ENCODE measurements at places on chromosomes 7 and 10.
A peak's percentile ranks its signal among the peaks of the same experiment; 100 is the strongest.

- no peak for DNase-seq
These were observed 1260.9 kb upstream of the SORCS1 start for GRCh38 chr10:108425283-108425964.

- DNase-seq = no peak
These were observed 126.8 kb downstream of the ADRA2A start for GRCh38 chr10:111203615-111204014.

GRCh38 chr10:50419091-50419490 is 167.8 kb upstream of the ASAH2 start:
- DNase-seq = no peak

GRCh38 chr7:35256256-35257175 is 2.6 kb upstream of the TBX20 start:
- DNase-seq = no peak

GRCh38 chr7:74584160-74584954 is 73.2 kb upstream of the GTF2I start:
- DNase-seq = no peak

DNA sequence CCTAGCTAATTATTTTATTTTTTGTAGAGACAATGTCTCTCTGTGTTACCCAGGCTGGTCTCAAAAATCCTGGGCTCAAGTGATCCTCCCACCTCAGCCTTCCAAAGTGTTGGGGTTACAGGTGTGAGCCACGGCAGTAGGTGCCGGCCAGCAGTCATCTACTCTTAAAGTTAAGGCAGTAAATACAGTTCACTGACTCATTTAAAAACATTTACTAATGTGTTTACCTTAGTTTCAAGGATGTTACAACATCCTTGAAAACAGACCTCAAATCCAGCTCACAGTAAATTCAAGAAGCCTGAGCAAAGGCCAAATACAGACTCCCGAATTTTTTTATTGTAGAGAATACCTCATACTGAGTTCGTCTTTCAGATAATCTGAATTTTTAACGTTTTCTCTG is 29.6 kb upstream of the ABCB4 start:
- no peak for DNase-seq

- peak; percentile 65 for DNase-seq
These were observed at the start of gene CAMK2B for GRCh38 chr7:44325201-44325671. CAMK2B (minus strand) TSS chr7:44325594; CDS start chr7:44325421, 173 bp downstream.

GRCh38 chr7:289756-290553 is at the start of gene FOXL3:
FOXL3 (plus strand) TSS chr7:290170; CDS start chr7:290170, 0 bp downstream.
- no peak for DNase-seq

DNA sequence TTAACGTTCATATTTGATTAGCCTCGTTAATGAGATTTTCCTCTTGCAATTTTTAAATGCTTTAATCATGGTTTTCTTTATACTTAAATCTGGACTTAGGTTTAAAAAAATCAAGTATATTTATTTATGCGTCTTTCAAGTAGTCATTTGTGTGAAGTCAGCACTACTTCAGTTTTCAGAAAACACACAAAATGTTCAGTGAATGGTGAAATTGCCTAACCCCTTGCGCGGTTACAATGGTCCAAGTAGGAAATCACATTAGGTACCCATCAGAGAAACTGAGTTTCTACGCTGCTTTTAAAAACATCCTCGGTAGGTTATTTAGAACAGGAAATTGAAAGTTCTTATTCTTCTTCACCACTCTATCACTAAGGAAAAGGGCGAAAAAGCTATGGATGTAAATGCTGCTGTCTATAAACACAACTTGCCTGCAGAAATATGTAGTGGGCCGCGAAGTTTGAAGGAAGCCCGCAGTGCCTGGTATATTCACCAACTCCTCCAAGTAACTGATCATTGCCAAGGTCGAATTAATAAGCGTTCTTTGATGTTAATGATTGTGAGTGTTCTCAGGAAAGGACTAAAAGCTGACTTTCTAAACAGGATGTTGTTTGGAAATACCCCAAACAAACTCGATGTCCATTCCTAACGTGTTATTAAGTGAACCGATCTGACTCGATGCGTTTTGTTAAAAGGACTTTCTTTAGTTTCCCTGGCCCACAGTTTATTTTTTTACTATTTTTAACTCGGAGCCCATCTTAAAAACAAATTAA is 1.0 kb downstream of the SYPL1 start:
- peak; percentile 33 for DNase-seq

GRCh38 chr7:17934094-17934493 is 6.2 kb downstream of the SNX13 start:
- DNase-seq = no peak

GRCh38 chr10:77005871-77006270 is 631.7 kb downstream of the KCNMA1 start:
- DNase-seq = no peak

DNA sequence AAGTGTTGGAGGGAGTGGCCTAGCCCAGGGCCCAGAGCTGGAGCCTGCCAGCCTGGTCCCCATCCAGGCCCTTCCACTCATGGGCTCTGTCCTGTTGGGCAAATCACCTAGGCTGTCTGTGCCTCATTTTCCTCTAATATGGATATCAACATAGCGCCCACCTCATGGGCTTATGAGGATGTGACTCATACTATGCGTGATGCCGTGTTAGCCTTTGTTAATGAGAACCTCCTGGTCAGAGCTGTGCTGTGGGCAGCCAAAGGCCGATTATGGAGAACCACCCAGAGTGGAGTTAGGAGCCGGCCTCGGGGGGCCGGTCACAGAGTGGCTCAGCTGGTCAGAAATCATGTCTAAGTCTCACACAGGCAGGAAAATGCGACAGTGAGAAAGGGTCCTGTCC is 306.4 kb downstream of the PAXIP1 start:
- DNase-seq = no peak

- no peak for DNase-seq
These were observed 48.2 kb downstream of the SMURF1 start for GRCh38 chr7:99095698-99096097.

GRCh38 chr10:73229567-73229966 is 17.5 kb downstream of the DNAJC9 start:
- no peak for DNase-seq

GRCh38 chr7:140200061-140200989 is 23.5 kb upstream of the KDM7A start:
- no peak for DNase-seq

GRCh38 chr10:63627881-63628296 is 106.7 kb downstream of the REEP3 start:
- no peak for DNase-seq

DNA sequence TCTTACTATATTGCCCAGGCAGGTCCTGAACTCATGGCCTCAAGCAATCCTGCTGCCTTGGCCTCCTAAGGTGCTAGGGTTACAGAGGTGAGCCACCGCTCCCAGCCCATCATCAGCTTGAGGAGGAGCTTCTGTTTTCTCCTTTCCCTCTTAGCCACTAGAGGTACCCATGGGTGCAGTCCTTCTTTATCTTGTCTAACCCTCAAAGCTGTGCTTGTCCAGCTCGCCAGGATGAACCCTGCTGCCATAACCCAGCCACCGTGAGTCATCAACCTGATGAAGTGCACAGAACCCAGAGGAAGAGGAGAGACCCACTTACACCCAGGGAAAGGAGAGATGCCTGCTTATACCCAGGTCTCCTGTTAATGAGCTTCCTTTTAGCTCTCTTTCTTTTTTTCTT is 133.4 kb downstream of the CUL2 start:
- DNase-seq = no peak

DNA sequence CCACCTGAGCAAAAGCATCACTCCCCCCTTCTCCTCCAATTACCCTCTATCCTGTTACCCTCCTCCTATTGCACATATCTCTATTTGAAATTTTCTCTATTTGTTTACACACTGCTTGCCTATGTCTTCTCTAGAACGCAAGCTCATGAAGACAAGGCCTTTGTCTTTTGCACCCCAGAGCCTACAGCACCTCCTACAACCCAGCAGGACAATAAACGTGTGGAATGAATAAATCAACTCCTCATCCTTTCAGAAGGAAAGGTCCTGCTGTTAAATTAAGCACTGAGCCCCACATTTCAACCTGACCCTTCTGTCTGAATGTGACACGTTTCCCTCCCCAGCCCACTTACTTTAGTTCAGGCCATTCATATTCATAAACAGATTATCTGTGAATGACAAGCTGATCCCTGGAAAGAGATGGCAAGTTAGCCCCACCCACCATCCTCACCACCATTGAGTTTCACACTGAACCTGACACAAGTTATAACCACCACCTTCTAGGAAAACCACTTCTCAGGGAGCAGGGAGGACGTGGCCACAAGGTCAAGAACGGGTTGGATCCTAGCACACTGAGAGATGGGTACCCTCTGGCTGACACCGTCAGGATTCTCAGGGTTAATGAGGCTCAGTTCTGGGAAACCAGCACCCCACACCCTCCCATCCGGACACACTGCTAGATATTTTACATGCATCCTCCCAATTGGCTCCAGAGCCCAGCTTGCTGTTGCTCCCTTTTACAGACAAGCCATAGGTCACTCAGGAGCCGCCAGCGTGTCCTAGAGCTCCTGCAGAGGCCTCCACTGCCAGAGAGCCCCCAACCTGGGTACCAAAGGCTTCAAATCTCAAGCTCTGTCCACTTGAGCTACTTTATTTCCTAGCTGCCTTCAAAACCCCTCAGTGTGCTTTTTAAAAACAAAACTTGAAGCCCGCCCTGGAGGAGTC is 934 bp downstream of the PRTFDC1 start:
- peak; percentile 61 for DNase-seq

DNA sequence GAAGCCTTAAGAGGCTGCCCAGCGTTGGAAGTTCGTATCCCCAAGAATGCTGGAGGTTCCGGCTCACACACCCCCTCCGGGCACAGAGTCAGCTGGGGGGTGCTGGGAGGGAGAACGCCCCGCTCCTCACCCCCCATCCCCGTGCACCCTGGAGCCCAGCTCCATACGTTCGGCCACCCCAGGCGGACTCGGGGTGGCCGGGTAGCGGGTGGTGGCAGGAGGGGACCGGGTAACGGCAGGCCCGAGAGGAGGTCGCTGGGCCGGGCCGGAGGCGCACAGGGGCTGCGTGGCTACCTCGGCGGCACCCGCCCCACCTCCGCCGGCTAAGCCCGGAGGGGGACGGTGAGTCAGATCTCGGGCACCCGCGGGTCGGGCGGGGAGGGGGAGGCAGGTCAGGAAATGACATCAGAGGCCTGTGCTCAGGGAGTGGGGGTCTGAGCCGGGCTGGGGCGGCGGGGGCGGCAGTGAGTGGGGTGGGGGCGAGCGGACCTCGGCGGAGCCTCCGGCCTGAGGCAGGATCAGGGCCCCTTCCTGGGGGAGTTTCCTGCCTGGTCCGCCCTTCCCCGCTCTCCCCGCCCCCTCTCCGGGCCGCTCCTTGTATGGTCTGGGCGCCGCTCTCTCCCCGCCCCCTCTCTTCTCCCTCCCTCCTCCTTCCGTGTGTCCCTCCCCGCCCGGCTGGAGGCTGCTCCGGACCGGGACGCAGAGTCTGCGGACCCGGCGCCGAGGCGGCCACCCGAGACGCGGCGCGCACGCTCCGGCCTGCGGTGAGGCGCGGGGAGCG is at the start of gene ZYX:
TSS of gene ZYX (plus strand) at position 700 of the 781 bp plus-strand sequence. CDS start 227 bp downstream, outside the sequence.
- DNase-seq = peak; percentile 95

GRCh38 chr10:11150879-11151415 is 133.3 kb downstream of the CELF2 start:
- DNase-seq = no peak

DNA sequence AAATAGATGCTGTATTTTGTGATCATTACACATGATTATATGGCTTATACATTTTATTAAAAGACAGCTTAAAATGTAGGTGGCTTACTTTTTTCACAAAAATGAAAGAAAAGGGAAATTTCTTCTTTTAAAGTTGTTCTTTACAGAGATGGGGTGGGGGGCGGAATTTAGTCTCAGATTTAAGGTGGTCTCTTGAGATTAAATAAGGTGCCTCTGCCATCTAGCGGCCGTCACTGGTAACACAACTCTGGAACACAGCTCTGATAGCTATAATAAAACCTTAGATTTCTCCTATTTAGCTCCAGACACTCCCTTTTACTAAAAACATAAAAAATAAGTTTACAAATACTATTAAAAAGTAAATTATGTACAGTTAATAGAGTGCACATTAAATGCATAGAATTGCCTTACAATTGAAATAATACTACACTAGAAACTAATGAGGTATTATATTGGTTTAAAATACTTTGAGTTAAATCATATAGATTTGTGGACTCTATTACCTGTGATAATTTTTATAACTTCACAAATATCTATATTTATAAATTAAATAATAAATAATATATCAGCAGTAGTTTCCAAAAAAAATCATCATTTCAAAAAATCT is 210.9 kb downstream of the DGKB start:
- peak; percentile 68 for DNase-seq
